ENCODE measurements at places on chromosomes 2 and 18.

DNA sequence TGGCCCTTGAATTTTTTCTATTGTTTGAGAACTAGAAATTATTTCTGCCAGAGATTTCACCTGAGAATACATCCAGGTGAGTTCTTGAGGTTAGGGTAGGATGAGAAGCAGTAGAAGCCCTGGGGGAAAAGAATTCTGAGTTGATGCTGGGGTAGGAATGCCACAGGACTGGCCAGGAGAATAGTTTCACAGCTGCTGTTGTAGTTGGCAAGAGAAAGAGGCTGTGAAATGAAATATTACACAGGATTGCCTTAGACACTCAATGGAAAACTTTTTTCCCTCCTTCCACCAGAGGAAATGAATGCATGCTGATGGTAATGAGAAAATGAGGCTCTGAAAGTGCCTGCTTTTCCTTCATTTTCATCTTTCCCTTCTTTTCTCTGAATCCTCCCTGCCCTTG lies 54.6 kb downstream of the PRKCE start:
- no peak for DNase-seq

DNA sequence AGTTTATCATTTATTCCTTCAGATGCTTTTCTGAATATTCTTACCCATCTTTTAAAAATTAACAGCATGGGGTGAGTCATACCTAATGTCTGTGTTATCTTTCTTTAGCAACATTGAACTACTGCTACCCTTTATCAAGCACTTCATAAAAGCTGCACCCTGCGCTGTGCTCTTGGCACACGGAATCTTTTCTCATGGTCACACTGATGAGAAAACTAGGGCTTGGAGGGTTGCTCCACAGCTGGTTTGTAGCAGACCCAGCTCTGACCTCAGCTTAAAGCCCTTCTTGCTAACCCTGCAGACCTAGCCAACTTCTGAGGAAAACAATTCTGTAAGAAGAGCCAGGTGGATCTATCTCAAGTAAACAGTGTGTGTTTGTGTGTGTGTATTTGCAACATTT lies 106.3 kb downstream of the RNF144A start:
- DNase-seq, result no peak

GRCh38 chr2:150041722-150042425 lies 445.6 kb downstream of the RND3 start:
- DNase-seq, result no peak

- no peak for DNase-seq
Observed at GRCh38 chr2:107721178-107721577, 105.5 kb upstream of the RGPD4 start.

GRCh38 chr2:41084321-41084720 lies 632.4 kb upstream of the SLC8A1 start:
- no peak for DNase-seq

- DNase-seq, result no peak
Observed at GRCh38 chr2:112154246-112155117, 16.3 kb downstream of the FBLN7 start.
